Fibroblast of the aortic adventitia (primary cell): ENCODE measurements at places on chromosomes 13 and 19.
A peak's percentile ranks its signal among the peaks of the same experiment; 100 is the strongest.

GRCh38 chr19:6590827-6591319, at the start of gene CD70:
Gene CD70, minus strand, starts transcription at chr19:6591150. Its CDS starts 148 bp downstream, at chr19:6591002.
- no peak for DNase-seq

GRCh38 chr19:44582581-44583265, 30.6 kb upstream of the IGSF23 start:
- peak; percentile 32 for DNase-seq

- DNase-seq: no peak
These were observed 718.6 kb downstream of the DACH1 start for GRCh38 chr13:71148396-71148795.

DNA sequence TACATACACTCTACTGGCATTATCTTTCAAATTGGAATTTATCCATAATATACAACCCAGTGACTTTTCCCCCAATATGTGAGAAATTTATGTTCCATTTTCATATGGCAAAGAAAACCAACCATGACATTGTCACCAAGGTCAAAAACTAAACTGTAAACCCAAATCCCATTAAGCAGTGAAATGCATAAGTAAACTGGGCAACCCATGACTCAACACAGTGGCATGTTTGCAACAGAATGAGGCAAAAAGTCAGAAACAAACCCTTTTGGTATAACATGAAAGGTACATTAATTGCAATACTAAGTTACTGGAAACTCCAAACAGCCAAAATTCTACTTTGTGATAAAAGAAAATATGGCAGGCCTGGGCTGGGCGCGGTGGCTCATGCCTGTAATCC, 4.9 kb downstream of the ZNF878 start:
- no peak for DNase-seq

GRCh38 chr13:97559981-97560380, 126.0 kb downstream of the RAP2A start:
- no peak for DNase-seq
